Left ventricle myocardium inferior (tissue), 1 donor: ENCODE measurements at places on chromosomes 1 and 21. TPM values are rescaled to one million over a fixed set of nuclear protein-coding genes. Genes with fewer than 3 reads are reported as not detected.

The ZNF281 gene
- 8.3 TPM for total RNA-seq

The DPT gene
- 45.6 TPM for total RNA-seq

The KRTAP13-4 gene
- not detected for total RNA-seq

The BATF3 gene
- 1.8 TPM for total RNA-seq

The WNT4 gene
- not detected for total RNA-seq

The TMPRSS15 gene
- not detected for total RNA-seq

The GBP1 gene
- 5.7 TPM for total RNA-seq

The AGTRAP gene
- total RNA-seq = 16.6 TPM

The PSMA5 gene
- total RNA-seq = 49.9 TPM

The MCOLN3 gene
- total RNA-seq = 0.44 TPM

The VANGL1 gene
- total RNA-seq = 5.9 TPM

The DUSP23 gene
- total RNA-seq = 15.0 TPM

The SPRR5 gene
- not detected for total RNA-seq

The RPTN gene
- not detected for total RNA-seq

The SLC44A5 gene
- 0.58 TPM for total RNA-seq

The NBPF6 gene
- total RNA-seq = not detected

The ADAMTS4 gene
- total RNA-seq = 14.1 TPM
